ENCODE measurements at places on chromosomes 11 and 22.

- DNase-seq: peak; percentile 93
Measured at GRCh38 chr11:65860278-65861164, at the start of gene MUS81. Gene MUS81, plus strand, starts transcription at chr11:65860433. Its CDS starts 321 bp downstream, at chr11:65860754.

GRCh38 chr11:13679768-13680167, 11.3 kb downstream of the FAR1 start:
- no peak for DNase-seq

DNA sequence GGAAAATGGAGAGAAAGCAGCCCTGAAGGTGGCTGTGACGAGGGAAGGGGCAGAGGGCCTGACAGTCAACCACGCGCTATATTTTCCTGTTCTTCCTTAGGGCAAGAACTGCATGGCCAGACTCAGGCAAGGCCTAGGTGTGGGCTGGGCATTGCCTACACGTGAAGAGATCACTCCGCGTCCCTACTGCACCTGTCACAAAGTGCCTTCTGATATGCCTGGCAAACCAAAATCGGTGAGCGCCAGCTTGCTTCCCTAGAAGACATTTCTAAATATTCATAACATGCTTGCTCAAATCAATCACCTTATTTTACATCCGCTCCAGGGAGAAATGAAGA, 6.3 kb downstream of the TMEM121B start:
- DNase-seq: no peak

DNA sequence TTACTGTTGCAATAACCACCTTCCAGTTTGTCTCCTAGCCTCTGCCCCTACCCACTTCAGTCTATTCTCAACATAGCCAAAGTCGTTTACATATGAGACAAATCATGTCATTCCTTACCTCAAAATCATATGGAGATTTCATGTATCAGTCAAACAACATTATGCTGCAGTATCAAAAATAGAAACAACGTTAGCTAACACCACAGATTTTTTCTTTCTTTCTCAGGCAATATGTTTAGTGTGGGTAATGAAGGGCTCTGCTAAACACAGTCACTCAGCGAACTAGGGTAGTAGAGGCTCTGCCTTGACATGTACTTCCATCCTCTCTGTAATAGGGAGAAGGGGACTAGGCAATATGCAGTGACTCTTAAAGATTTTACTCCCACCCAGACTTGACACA, 141.3 kb upstream of the DDI1 start:
- DNase-seq: no peak

DNA sequence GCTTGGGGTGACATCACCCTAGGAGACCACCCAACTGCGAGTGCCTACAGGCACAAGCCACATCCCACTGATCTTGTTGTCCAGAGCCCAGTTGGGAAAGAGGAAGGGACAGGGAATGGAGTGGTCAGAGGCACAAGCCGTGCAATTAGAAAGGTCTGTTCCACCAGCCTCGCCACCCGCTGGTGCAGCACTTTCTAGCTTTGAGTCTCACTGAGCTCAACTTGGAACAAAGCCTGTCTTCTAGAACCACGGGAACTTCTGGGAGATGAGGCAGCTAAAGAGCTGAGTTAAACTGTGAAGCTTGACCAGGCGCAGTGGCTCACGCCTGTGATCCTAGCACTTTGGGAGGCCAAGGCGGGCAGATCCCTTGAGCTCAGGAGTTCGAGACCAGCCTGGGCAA, 29.3 kb downstream of the TPBGL start:
- DNase-seq: no peak

DNA sequence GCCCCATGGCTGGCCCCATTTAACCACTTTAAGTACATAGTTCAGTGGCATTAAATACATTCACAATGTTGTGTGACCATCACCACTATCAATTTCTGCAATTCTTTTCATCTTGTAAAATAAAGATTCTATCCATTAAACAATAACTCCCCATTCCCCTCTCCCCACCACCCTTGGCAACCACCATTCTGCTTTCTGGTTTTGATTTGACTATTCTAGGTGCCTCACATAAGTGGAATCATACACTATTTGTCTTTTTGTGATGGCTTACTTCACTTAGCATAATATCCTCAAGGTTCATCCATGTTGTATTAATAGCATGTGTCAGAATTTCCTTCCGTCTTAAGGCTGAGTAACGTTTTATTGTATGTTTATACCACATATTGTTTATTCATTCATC, 7.0 kb downstream of the MYO7A start:
- DNase-seq: no peak

DNA sequence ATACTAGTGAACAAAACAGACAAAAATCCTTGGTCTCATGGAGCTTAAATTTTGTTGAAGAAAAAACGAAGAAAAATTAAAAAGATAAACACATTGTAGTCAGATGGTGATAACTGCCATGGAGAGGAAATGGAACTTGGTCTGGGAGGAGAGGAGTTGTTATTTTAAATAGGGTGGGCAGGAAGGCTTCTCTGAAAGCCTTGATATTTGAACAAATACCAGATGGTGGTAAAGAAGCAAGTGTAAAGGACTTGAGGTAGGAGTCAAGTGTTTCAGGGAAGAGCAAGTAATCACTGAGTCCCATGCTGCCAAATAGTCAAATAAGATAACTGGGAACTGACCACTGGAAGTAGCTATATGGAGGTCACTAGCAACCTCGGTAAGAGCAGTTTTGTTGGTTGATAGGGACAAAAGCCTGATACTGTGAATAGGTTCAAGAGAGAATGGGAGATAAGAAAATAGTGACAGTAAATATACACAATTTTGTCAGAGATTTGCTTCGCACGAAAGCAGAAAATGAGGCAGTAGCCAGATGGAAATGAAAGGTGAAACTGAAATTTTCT, 55.1 kb downstream of the SESN3 start:
- DNase-seq: no peak

GRCh38 chr11:34926831-34927132, 10.4 kb downstream of the PDHX start:
- no peak for DNase-seq

- no peak for DNase-seq
Measured at GRCh38 chr22:34950489-34950888, 115.5 kb upstream of the ISX start.
